NCI-H446 (cell line): ENCODE measurements at places on chromosomes 2 and 18.

DNA sequence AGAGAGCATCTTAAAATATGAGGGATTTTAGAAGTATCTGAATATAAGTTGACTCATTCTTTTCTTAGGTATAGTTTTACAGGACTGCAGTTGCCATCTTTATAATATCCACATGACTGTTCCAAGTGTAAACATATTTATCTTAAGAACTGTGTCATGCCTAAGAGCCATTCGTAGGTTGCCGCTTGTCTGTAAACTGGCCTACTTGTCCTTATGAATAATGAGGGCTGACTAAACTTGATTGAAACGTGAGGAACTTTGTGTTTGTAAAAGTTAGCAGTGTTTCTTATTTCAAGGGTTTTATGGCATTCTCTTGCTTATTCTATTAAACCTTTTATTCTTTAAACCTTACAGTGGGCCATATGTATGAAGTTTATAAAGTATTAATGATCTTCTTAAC lies 99.6 kb downstream of the MAP3K20 start:
- DNase-seq = no peak

DNA sequence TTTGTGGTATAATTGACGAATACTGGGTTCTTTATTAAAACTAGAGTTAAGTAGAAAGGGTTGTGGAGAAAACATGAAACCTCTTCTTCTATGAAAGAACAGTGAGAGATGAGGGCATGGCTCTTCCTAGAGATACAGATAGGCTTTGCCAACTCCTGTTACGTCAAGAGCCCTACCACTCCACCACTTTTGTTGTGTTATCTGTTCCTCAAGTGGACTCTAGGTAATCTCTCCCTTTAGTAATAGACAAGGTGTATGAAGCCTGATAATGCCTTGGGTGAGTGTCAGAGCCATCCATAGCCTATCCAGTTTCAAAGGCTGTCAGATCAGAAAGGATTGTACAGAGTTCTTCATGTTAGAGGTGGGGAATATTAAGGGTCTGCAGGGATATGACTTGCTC lies 176.4 kb downstream of the SETBP1 start:
- no peak for DNase-seq

- no peak for DNase-seq
Measured at GRCh38 chr2:236769981-236770671, 200.5 kb downstream of the ACKR3 start.

GRCh38 chr18:10840743-10841142 lies 308.6 kb downstream of the PIEZO2 start:
- no peak for DNase-seq

DNA sequence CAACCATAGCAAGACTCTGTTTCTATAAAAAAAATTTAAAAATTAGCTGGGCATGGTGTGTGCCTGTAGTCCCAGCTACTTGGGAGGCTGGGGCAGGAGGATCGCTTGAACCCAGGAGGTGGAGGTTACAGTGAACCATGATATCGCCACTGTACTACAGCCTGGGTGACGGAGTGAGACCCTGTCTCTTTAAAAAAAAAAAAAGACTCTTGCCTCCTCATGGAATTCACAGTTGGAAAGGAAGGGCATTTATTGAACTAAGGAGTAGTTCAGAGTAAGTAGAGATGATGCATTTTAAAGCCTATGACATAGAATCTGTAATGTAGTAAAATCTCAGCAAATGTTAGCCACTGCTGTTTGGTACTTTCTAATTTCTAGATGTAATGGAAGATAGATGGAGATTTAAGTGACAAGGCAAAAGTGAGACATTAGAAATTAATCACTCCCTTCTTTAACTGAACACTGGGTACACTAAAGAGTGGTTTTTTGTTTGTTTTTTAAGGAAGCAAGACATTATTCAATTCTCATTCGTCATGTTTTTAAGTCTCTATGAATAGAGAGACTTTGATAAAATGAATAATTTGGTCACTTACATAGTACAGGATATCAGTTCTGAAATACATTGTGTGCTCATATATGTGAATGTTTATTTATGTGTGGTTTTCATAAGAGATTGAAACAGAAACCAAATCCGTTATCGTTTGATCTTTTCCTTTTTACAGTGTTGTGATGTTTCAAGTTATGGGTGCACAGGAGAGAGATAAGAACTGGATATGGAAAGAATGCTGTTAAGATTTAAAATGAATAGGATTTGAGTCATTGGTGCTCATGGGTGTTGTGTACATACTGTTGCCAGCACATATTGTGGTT lies 186.1 kb upstream of the STON1 start:
- no peak for DNase-seq

DNA sequence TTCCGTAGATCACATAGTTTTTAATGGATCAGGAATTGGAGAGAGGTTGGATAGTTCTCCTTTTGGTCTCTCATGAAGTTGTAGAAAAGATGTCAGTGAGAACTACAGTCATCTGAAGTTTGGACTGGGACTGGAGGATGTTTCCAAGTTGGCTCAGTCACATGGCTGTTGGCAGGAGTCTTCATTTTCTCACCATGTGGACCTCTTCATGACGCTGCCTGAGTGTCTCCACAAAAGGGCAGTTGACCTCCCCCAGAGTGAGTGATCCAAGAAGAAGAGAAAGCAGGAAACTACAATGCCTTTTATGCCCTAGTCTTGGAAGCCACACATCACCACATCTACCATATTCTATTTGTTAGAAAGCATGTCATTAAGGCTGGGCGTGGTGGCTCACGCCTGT lies 171.7 kb downstream of the EPHA4 start:
- DNase-seq = peak; percentile 37

GRCh38 chr2:120480346-120480902 lies 134.5 kb downstream of the INHBB start:
- no peak for DNase-seq

GRCh38 chr2:71570511-71570910 lies 117.2 kb downstream of the DYSF start:
- no peak for DNase-seq

DNA sequence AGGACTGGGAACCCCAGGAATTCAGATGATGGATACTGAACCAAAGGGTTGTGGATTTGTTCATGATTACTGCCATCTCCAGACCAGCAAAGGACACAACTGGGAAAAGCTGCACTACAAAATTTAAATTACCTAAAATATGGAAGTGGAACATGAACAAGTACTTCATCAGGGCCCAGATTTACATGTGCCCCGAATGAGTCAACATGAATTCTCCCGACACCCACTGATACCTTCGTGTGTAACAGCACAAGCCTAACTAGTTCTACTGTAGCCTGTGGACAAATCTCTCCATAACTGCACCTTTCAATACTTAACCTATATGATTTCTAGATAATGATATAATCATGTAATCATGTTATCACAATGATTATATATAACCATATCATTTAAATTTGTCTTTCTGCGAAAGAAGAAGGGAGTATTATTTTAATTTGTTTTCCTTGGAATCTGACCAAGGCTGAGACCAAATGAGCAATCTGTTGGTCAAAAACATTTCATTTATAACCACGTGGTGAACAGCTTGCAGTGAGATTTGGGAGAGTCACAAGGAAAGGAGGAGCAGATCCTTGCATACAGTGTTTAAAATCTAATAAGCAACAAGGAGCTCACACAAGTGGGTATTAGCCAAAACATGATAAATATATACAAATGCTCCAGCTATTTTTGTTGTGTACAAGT lies 70.5 kb downstream of the CACNB4 start:
- DNase-seq = peak; percentile 26

DNA sequence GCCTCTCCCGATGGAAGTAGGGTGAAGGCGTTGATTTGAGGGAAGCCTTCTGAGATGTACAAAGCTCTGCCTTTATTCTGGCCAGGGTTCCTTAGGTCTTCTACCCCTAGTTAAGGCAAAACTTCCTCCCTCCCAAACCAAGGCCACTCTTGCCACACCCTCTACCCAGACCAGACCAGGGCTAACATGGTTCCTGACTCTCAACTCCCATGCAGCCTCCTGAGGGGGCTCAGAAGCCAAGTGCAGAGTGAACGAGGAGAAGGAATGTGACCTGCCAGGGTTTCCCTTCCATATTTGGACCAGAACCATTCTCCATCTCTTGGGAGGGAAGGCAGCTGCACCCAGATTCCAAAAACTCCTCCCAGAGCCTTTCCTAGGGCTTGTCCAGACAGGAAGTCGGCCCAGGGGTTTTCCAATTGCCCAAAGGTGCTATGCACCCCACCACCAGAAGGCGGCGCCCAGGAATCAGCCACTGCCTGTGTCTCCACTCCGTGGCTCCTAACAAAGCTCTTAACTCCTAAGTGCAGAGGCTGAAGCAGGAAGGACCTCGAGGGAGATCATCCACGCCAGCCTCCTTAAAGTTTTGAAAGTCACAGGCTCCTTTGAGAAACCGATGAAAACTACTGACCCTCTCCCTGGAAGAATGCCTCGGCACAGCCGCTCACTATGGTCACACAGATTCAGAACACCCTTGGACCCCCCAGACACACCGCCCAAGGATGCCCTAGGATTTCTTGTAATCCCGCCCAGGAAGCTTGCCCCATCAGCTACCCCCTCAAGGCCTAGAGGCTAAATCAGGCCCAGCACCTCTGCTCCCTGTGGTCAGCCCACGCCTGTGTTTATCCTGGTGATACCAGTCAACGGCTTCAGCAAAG lies 157.8 kb downstream of the SMAD2 start:
- peak; percentile 39 for DNase-seq

GRCh38 chr2:213934560-213934959 lies 476.3 kb upstream of the VWC2L start:
- no peak for DNase-seq

- DNase-seq = no peak
Measured at GRCh38 chr2:102795641-102796040, 33.8 kb downstream of the TMEM182 start.

DNA sequence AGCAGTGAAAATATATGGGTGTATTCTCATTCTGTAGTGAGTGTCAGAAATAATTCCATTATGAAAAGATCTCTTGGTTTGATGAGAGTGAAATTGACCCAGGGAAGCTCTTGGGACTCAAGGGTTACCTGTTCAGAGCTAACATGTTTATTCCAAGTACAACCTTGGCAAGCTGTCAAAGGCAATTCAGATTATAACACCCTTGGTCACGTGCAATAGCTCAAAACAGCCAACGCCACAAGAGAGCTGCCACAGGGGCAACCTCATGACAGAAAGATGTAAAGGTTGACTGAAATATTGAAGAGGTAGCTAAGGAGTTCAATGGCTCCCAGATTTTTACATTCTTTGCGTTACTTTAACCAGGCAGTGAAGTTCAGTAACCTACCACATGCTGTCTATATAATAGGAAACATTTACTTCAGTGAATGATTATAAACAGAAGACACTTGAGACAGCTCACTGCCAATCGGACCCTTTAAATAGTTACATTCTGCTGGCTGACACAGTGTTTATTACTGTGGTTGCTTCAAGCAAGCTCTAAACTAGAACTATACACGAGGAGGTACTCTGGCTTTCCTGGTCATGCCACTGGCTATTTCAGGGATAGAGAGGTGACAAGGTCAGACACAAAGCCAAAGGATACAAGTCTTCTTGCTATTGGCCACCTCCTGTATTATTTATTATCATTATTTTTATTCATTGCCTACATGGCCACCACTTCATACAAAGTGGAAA lies 187.3 kb downstream of the PID1 start:
- DNase-seq = no peak

DNA sequence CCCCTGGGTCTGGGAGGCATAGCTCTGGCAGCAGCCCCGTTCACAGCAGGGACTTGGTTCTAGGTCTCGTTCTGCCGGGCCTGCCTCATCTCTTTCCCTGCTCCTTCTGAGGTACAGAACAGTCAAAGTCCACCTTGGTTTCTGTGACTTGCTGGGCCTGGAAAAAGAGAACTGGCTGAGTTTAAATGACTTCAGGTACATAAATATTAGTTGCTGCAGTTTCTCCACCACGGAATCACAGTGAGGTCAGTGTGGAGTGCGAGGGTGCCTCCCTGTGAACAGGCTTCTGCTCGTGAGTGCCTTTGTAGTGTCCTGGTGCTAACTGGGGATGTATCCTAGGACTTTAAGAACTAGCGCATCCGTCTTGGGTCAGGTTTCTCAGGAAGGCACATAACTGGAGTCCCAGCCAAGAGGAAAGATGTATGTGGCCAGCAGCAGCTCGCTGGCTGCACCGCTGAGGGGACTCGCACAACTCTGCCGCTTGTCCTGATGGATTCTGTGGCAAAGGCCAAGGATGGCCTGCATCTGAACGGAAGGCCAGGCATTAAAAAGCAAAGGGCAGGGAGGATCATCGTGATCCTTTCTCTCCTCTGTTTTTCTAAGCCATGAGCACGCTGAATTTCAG lies 188.6 kb downstream of the SH3RF3 start:
- no peak for DNase-seq

- DNase-seq = no peak
Measured at GRCh38 chr2:177617849-177618248, 225.3 kb downstream of the AGPS start.

DNA sequence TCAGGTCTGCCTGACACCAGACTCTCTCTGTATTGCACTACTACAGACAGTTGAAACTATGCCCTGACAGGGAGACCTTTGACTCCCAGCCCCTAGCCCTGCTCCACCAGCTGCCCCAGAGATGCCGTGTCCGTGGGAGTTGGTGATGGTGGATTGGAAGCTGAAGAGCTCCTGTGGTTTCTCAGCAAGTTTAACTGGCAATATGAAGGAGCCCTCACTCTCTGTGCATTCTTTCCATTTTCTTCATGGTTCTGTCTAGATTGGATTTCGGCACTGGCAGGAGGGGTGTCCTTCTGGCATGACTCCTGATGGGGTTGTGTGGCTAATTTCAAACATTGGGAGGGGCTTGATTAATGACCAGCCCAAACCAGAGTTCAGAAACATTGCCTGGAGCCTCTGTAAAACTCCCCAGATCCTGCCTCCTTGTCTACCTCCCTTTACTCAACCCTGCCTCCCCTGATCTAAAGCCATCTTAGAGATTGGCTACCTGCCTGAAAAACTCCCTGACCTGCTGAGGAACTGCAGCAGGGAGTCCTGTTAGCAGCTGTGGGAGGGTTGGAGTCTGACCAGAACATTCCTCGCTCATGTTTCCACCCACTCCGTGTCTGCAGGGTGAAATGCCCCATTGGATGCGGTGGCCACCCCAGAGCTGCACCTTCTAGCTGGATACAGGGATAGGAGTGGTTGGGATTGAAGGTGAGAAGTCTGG lies 206.9 kb upstream of the SPRED2 start:
- DNase-seq = peak; percentile 10

DNA sequence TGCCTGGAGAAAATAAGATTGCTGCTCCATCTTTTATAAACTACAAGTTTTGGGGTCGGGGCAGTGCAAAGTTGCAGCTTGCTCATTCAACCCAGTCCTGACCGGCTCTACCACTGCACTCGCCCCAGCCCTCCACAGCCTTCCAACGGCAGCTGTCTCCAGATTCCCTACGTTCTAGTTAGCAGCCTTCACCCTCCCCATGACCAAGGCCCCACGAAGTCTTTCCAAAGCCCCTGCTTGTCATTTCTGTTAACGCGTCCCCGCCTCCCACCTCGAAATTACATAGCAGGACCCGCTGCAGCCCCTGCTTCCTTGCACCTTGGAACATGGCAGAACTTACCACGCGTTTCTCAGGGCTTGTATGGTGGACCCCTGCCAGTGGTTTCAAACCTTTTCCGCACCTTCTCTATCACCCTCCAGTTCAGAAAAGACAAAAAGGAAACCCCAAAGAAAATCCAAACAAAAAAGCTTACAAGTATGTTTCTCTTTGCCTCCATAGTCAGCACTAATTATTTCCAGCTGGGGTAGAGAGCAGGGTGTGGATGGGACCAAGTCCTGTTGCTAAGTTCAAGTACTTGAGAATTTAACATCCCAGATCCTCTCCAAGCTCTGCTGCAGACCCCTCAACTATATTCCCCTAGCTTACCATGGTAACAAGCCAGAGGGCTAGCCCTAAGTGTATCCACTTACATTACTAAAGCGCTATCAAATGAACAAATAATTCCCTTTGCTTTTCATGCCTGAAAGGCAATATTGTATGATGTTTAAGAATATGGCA lies 161.5 kb downstream of the TGIF1 start:
- no peak for DNase-seq
